WTC11 (cell line): ENCODE measurements at places on chromosomes 2 and 18.

DNA sequence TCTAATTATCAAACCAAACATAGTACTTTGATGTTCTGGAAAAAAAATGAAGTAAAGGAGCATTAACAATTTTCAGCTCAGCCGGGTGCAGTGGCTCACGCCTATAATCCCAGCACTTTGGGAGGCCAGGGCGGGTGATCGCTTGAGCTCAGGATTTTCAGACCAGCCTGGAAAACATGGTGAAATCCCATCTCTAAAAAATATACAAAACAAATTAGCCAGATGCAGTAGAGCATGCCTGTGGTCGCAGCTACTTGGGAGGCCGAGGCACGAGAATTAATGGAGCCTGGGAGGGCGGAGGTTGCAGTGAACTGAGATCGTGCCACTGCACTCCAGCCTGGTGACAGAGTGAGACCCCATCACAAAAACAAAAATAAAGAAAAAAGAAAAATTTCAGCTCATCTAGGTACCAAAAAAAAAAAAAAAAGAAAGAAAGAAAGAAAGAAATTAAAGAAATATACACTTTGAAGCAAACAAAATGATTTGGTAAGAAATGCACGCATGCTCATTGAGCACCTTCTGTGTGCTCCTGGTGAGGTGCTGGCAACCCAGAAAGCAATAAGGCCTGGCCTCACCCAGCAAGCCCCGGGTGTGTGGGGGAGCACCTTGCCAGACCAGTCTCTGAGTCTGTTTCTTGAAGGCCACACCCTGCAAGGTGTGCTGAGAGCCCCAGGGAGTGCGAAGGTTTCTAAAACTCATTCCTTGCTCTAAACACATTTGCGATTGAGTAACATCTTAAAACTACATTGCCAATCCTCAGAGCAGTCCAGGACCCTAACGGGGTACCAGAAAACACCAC, 133.5 kb downstream of the TFCP2L1 start:
- DNase-seq = no peak

- no peak for DNase-seq
Observed at GRCh38 chr2:46167406-46167805, 129.8 kb upstream of the EPAS1 start.

DNA sequence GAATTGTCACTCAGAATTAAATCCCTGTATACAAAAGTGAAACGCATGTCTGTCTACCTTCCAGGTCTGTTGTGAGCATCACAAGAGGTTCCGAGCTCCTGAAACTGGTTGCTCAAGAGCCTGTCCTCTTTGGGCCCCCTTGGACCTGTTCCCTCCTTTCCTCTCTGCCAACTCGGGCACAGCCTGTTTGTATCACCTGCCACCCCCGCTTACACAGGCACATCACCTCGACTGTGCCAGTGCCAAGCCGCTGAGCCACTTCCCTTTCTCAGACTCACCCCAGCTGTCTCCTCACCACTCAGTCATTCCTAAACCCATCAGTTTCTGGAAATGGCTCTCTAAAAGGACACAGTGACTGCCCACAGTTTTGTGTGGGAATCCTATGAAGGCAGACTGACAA, 3.1 kb downstream of the EFR3B start:
- no peak for DNase-seq

DNA sequence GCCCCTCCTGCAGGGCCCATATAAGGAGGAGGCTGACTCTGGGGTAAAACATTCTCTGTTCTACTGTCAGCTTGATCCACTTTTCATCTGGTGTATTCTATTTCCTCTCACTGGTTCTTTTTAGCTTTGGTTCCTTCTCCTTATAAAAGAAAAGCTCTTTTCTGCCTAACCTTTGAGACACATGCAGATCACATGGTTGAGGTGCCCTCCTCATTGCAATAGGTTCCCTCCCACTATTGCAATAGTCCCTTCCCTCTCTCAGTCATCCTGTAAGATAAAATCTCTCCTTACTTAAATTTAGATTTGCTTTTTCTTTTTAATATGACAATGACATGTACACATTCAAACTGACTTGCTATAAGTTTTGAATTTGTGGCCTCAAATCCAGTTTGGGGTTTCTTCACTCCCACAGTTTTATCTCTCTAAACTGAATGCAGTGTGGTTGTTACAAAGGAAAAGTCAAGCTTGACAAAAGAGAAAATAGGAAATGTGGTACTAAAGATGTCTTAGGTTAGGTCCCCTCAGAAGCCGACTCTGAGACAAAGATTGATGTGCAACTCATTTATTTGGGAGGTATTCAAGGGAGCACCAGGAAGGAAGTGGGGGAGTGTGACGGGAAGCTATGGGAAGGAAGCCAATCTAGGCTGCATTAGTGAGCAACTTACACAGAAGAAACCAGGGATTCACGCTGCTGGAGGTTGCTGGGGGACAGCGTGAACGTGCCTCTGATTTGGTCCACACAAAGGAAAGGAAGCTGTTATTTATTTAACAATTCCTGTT, 127.6 kb upstream of the LINC00305 start:
- no peak for DNase-seq

DNA sequence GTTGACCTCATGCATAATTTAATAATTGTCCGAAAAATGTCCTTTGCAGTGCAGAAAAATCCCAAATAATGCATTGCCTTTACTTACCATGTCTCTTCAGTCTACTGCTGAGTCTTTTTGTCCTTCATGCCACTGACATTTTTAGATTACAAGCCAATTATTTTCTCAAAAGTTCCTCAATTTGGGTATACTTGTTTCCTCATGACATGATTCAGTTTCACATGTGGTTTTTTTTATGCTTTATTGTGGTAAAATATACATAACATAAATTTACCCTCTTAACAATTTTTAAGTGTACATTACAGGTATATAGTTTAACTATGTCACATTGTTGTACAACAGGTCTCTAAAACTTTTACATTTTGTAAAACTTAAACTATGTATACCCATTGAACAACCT, 81.0 kb downstream of the EPC2 start:
- DNase-seq = no peak

- no peak for DNase-seq
Observed at GRCh38 chr2:175282300-175282699, 100.8 kb upstream of the ATP5MC3 start.

DNA sequence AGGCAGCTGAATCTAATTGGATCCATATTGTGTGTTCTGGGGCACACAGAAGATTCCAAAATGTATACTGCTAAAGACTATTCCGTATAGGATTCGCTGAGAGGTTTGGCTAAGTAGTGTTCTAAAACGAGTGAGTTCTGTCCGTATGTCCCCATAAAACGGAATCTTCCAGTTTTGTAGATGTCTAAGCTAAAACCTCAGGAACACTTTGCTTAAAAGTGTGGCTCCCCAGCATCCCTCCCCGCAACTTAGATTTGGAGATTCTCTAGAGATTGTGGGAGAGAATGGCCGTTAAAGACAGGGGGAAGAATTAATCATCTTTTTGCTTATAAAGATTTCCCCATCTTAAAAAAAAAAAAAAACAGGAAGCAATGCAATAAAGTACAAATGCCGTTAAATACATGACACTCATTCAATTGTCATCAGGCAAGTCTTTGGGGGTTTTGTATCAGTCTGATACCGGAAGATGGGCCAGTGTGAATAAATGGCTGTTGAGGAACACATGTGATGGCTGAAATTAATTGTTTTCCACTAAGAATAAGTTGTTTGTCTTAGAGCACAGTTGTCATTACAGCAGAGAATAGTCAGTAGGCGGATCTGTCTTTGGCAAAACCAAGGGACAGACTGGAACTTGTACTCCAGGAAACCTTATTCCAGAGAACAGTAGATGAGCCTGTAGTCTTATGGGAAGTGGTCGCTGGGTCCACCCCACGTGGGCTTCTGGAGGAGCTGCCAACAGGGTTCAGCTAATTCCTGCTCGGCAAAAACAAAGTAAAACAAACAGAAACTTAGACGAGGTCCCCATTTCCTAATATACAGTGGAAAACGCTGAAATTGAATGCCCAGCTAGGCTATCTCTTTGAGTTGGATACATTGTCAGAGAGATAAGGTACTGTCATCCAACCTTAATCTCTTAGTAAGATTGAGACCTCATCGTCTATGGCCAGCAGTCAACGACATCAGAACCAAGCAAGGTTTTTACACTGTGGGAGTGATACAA, 1.7 kb downstream of the EMILIN2 start:
- DNase-seq = no peak

GRCh38 chr2:217629347-217629746, 373.4 kb downstream of the TNS1 start:
- no peak for DNase-seq

DNA sequence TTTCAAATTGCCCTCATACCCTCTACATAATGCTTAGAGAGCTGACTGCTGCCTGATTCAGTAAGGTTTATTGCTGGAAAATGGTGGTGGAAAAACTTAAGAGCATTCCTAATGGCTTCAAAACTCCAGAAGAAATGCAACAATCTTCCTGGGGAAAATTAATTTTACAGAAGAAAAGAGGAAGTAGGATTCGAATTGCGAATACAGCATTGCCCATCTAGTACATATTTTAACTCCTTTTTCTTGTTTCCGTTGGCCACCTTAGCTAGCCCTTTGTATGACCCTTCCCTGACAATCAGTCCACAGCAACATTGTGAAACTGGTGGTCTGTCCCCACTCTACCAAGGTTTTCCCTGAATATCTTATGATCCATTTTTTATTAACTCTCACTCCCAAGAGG, 224.7 kb downstream of the MTX2 start:
- DNase-seq = no peak

GRCh38 chr2:8089596-8089995, 592.3 kb upstream of the ID2 start:
- DNase-seq = no peak

DNA sequence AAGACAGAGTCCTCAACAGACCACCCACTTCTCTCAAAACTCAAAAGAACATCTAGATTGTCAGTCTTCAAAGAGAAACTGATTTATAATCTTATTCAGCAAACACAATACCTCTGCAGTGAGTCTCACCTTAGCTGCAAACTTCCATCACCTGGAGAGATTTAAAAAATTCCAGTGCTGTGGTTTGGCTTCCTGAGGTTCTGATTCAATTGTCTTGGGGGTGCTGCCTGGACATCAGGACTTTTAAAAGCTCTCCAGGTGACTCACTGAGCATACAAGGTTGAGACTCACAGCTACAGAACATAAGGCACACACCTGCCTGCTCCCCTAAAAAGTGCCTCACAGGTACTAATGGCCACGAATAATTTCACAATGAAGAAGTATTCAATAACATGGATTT, 40.3 kb downstream of the RNF152 start:
- no peak for DNase-seq

- no peak for DNase-seq
Observed at GRCh38 chr2:8006626-8007025, 675.2 kb upstream of the ID2 start.

- no peak for DNase-seq
Observed at GRCh38 chr2:25614711-25615110, 58.7 kb downstream of the DTNB start.

- DNase-seq = no peak
Observed at GRCh38 chr2:218419630-218420216, 800 bp downstream of the VIL1 start.
